ENCODE measurements at places on chromosomes 12 and 14.

- no peak for DNase-seq
These were observed 43.9 kb upstream of the SYCP3 start for GRCh38 chr12:101783150-101783549.

DNA sequence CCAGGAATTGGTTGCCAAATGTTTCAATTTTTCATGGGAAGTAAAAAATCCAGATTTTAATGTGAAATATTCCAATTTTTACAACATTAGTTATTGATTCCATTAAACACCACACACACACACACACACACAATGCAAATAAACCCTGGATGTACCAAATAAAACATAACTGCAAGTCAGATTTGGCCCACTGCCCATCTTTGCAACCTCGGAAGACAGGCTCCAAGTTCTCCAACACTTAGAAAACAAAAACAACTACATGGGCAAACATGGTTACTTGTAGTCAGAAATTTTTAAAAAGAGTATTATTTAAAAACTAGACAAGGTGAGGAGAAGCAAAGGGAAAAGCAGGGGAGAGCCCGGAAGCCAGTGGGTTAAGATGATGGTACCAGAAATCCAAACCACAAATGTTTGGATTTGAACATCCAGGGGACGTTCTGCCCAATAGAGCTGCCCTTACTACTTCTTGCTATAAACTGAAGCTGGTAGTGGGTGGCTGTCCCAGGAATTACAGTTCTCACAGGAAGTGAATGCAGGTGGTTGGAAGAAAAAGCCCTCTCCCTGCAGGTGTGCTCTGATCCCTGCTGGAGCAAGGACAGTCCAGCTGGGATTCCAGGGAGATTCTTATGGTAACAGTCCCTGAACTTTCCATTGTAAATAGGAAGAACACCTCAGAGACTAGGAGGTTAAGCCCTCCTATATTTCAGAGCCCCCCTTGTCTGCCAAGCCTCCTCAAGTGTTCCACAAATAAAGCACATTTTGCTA lies 111.7 kb downstream of the SLC25A21 start:
- no peak for DNase-seq

DNA sequence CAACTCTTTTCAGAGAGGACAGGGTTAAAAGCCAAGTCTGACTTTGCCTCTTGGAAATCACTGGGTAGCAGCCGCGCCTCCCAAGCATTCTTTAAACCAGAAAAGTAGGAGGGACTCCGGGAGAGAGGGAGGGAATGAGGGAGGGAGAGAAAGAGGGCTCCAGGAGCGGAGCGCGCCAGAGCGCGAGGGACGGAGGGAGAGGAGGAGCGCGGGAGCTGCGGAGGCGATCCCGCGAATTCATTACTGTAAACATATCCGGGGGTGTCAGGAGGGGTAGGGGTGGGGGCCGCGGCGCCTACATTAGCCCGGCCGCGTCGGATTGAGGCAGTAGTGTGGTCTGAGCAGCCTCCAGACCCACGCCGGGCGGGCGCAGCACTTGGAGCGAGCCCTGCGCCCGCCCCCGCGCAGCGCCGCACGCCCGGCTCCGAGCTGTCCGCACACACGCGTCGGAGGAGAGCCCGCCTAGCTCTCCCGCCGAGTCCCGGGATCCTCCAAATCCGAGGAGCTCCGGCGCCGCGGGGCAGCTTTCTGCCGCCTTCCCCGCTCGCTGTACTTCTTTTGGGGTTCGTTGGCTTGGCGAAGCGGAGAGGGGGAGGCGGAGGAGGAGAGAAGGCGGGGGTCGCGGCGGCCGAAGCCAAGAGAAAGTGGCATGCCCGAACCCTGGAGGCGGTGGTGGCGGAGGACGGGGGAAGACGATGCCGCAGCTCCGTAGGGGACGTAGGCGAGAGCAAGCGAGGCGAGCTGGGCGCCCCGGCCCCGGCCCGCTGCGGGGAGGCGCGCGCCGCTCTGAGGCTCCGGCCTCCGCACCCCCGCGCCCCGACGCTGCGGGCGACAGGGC lies 3.3 kb downstream of the FLRT2 start:
- DNase-seq: no peak

DNA sequence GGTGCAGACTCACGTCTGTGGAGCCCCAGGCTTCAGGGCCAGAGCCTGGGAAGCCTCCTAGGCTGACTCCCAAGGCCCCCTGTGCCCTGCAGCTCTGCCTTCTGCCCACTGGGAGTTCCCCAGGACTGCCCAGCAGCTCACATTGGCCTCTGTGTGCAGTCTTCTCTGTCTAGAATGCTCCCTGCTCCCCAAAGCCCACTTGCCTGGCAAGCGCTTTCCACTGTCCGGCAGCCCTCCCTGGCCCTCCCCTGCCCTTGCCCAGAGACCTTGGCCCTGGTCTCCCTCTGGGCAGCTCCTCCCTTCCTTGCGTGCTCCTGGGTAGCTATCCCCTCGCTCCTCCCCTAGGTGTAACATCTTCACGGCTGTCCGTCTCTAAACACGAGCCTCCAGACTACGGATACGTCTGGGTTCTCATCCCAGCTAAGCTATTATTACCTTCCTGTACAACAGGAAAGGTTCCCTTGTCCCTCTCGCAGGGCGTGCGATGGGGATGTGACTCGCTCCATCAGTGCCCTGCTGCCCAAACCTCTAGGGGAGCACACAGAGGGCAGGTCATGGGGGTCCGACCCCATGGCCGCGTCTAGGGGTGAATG lies 325.5 kb upstream of the RTL1 start:
- no peak for DNase-seq

GRCh38 chr12:119843100-119843499 lies 34.0 kb downstream of the CIT start:
- DNase-seq: no peak

GRCh38 chr12:51820526-51821439 lies 27.7 kb downstream of the FIGNL2 start:
- DNase-seq: no peak

- no peak for DNase-seq
These were observed 169.3 kb downstream of the KTN1 start for GRCh38 chr14:55749201-55749812.
